Hematopoietic multipotent progenitor cell (in vitro differentiated cells): ENCODE measurements at places on chromosomes 7 and 10.

- no peak for DNase-seq
These were observed 9.0 kb upstream of the HSPB1 start for GRCh38 chr7:76293407-76293901.

GRCh38 chr10:43262902-43263466 lies 3.9 kb downstream of the RASGEF1A start:
- no peak for DNase-seq

DNA sequence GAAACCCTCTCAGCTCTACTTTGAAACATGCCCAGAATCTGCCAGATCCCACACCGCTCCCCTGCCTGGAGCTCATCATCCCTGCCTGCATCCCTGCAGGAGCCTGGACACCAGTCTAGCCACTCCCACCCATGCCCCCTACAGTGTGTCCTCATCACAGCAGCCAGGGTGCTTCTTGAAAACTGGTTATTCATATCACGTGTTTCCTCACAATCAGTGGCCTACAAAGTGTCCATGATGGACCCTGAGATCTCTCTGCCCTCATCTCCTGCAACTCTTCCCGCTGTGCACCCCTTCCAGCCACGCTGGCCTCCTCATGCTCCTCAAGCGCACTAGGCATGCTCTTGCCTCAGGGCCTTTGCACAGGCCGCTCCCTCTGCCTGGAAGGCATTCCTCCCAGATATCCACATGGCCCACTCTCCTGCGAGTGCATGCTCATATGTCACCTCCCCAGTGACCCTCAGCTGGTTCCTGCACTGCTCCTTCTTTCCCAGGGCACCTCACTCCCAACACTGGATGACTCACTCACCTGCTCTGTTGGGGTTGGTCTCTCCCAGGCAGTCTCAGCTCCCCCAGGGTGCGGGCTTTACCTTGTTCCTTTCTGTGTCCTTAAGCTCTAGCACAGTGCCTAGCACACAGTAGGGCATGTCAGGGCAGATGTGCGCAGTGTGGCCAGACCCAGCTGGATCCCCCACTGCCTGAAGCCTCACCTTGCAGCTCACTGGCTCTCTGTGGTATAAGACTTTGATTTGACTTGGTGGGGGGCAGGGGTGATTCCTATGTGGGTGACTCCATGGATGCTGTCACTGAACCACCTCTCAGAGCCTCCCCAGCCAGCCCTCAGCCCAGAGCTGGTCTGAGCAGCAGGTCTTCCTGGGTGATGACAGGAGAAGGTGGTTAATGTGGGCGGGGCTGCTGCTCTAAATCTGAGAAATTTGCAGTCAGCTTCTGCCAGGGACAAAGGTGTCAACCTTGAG lies 37.3 kb downstream of the CDH23 start:
- DNase-seq = no peak

GRCh38 chr10:113648478-113648877 lies 15.4 kb downstream of the NRAP start:
- no peak for DNase-seq

GRCh38 chr7:139560678-139561077 lies 37.2 kb downstream of the CLEC2L start:
- DNase-seq = no peak

GRCh38 chr7:46680147-46680546 lies 759.1 kb upstream of the IGFBP3 start:
- no peak for DNase-seq

GRCh38 chr10:8042721-8043568 lies 11.5 kb upstream of the GATA3 start:
- no peak for DNase-seq

- DNase-seq = no peak
These were observed 418.3 kb downstream of the PAXIP1 start for GRCh38 chr7:154584352-154585252.

GRCh38 chr7:29627631-29628030 lies 64.0 kb downstream of the PRR15 start:
- no peak for DNase-seq

DNA sequence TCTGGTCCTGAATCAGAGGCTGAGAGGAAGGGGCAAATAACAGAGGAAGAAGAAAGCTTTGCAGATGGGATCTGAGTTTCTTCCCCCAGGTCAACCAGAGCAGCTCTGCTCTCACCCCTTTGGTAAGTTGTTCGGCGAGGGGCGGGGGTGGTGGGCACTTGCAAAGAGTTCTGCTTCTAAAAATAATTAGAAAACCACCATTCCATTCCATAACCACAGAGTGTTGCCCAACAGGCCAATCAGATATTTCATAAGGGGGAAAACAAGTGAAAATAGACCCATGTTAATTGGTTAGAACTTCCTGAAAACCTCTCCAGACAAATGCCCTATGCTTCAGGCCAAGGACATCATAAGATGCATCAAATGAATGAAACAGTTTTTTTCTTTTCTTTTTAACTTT lies 43.6 kb upstream of the R3HCC1L start:
- no peak for DNase-seq

- DNase-seq = no peak
These were observed 82.3 kb downstream of the ADCY1 start for GRCh38 chr7:45656431-45656830.

GRCh38 chr7:111953611-111954010 lies 252.6 kb downstream of the DOCK4 start:
- no peak for DNase-seq
